Activated CD8-positive, alpha-beta memory T cell treated with anti-CD3 and anti-CD28 coated beads for 24 hours (primary cell): ENCODE measurements at places on chromosomes 16 and 17.
A peak's percentile ranks its signal among the peaks of the same experiment; 100 is the strongest.

- DNase-seq, result peak; percentile 75
These were observed 13.2 kb upstream of the CLUH start for GRCh38 chr17:2724784-2725164.

DNA sequence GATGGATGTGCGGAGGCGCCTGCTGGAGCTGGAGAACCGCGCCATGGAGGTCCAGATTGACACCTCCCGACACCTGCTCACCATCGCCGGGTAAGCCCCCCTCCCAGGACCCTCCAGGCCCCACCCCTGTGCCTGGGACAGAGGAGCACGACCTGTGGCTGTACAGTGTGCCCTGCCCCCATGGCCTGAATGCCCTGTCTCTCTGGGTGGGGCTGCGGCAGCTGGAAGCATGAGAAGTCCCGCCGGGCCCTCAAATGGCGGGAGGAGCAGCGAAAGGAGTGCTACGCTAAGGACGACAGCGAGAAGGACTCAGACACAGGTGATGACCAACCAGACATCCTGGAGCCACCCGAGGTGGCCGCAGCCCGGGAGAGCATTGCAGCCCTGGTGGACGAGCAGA is 11.2 kb downstream of the BTBD17 start:
- no peak for DNase-seq

DNA sequence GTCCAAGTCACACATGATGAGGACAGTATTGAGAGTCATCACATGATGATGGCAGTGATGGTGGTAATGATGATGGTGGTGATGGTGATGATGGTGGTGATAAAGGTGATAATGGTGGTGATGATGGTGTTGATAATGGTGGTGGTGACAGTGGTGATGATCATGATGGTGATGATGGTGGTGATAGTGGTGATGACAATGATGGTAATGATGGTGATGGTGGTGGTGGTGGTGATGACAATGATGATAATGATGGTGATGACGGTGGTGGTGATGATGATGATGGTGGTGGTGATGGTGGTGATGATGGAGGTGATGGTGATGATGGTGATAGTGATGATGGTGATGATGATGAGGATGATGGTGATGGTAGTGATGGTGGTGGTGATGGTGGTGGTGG is 190.2 kb upstream of the ZNF469 start:
- DNase-seq, result no peak

GRCh38 chr17:79623786-79624717 is 13.2 kb upstream of the RBFOX3 start:
- no peak for DNase-seq

GRCh38 chr17:49913226-49914095 is 55.5 kb upstream of the DLX4 start:
- no peak for DNase-seq

DNA sequence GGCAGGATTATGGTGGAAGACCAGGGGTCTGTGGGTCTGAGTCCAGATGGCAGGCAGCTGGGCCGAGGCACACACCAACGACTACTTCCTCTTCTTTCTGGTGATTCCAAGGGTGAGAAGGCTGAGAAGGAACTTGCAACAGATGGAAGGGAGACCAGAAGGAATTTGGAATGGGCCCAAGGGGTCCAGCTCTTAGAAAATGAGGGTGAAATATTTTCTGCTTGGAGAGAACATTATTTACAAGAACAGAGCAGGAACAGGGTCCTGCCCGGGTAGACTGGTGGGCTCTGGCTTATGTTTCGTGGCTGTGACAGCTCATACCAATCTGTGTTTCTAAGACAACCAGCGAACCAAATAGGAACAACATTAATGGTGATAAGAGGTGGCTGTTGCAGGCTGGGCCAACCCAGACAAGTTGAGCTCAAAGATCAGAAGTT is 36.6 kb downstream of the CCDC42 start:
- DNase-seq, result peak; percentile 0

- DNase-seq, result peak; percentile 73
These were observed 23.5 kb downstream of the USP36 start for GRCh38 chr17:78817123-78817522.

GRCh38 chr17:43757171-43757660 is 1.4 kb downstream of the SOST start:
- no peak for DNase-seq

DNA sequence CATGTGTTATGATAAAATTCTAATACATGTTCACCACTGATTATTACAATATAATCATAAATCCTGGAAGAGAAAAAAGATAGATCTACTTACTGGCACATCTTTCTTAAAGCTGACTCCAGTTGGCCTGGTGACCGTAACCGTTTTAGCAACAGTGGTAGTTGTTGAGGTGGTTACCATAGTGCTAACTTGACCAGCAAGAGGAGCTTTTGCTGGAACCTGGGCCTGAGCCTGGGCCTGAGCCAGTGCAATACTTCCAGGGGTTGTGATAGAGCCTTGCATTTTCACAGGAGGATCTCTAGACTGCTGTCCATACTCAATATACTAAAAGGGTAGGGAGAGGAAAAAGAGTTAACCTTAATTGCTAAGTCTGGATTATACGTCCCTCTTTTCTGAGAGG is 36.2 kb downstream of the SETD6 start:
- DNase-seq, result no peak

GRCh38 chr16:67091906-67092566 is 17.7 kb upstream of the PHAF1 start:
- DNase-seq, result no peak

- DNase-seq, result no peak
These were observed 4.9 kb upstream of the PHAF1 start for GRCh38 chr16:67104845-67105244.

GRCh38 chr16:20826039-20826566 is 19.8 kb downstream of the REXO5 start:
- DNase-seq, result no peak

- DNase-seq, result peak; percentile 86
These were observed 65.2 kb upstream of the TOB1 start for GRCh38 chr17:50931144-50931908.

GRCh38 chr17:77227461-77228240 is 86.9 kb downstream of the SEC14L1 start:
- DNase-seq, result no peak

- no peak for DNase-seq
These were observed 12.0 kb upstream of the EVPL start for GRCh38 chr17:76039121-76039520.

GRCh38 chr16:54846766-54847165 is 83.9 kb upstream of the IRX5 start:
- DNase-seq, result no peak

DNA sequence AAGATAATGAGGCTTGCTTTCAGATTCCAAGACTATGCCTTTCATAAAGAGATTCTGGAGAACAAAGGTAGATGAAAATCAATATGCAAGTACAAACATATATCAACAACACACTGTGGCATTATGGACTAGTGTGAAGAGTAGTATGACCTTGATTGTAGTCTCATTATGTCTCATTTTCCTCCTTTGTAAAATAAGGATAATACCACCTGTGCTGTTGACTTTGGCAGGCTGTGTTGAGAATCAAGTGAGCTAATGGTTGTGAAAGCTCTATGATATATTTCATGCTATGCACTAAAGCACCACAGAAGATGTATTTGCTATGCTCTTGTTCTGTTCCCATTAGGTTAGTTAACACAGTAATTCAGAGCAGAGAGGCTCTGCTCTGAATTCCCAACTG is 78.5 kb upstream of the NACA2 start:
- DNase-seq, result no peak

DNA sequence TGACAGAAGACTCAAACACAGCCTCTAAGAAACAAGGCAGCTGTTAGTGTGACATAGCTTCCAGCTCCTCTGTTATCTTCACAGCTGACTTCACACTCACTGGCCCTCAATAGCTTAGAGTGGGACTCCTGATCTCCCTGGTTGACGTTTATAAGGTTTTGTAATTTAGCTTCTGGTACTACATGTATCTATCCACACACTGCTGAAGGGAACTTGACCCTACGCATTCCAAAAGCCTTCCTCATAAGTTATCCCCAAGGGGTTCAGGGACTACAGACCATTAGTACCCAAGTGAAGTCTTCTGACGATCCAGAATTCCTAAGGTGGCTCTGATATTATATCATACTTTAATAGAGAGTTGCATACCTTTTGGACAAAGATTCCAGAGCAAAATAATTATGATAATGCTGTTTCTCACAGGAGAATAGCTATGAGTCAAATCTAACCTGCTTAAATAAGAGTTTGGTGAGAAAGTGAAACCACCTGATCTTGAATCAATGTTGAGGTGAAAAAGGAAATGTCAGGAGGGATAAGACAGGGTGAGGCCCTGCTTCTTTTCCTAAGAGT is 14.5 kb downstream of the ACACA start:
- DNase-seq, result no peak

GRCh38 chr17:79615446-79615845 is 4.6 kb upstream of the RBFOX3 start:
- no peak for DNase-seq

DNA sequence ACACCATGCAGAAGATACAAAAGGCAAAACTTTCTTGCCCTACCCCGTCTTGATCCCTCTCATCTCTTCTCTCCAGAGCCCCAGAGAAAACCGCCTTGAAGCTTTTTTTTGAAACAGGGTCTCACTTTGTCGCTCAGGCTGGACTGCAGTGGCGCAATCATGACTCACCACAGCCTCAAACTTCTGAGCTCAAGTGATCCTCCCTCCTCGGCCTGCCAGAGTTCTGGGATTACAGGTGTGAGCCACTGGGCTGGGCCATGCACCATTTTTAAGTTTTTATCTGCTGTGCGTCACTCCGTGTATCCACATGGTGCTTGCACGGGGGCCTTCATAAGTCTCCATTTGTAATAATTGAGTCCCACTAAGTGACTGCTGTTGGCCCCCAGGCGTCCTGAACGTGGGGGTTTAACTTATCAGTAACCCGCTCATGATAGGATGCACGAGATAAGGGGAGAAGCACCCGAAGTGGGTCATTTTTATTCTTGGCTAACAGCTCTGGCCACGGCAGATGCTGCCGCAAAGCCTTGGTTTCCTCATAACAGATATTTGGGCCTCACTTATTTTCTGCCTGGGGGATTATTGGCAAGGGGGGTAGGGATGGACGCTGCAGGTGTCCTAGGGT is 8.6 kb downstream of the DNAH17 start:
- DNase-seq, result no peak

- no peak for DNase-seq
These were observed 23.6 kb downstream of the METTL22 start for GRCh38 chr16:8645141-8645521.

- peak; percentile 91 for DNase-seq
These were observed 18.5 kb downstream of the RAP1GAP2 start for GRCh38 chr17:2814481-2815341.

DNA sequence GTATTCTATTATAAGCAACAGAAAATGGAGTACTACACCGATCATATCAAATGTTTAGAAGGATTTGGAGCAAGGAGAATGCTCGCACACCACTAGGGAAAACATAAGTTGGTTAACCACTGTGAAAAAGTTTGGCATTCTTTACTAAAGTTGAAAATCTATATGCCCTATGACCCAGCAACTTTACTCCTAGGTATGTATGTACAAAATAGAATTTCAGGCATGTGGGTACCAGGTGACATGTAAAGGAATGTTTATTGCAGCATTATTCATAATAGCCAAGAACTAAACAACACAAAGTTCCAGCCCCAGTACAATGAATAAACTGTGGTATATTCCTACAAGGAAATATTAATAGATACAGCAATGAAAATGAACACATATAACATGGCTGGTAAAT is 5.8 kb upstream of the HBZ start:
- DNase-seq, result no peak

DNA sequence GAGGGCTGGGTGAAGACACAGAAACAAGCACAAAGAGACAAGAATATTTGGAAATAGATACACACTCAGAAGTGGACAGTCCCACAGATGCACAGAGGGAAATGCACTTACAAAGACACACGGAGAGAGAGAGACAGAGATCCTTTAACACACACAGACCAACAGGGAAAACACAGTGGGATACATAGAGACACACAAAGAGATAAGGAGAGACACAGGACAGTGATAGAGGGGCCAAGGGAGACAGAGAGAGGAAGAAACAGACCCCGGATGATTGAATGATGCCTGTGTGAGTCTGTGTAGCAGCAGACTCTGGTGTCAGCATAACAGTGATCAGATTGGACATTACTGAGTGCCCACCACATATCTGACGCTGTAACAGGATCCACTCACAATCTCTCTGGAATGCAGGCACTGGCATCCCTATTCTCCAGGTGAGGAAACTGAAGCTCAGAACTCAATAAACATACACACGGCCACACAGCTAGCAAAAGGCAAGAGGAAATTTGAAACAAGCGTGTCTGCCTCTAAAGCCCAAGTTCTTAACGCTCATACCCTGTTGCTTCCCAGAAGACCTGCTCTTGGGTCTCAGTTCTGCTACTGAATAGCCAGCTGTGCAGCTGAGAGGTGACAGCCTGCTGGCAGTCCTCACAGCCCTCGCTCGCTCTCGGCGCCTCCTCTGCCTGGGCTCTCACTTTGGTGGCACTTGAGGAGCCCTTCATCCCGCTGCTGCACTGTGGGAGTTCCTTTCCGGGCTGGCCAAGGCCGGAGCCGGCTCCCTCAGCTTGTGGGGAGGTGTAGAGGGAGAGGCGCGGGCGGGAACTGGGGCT is 186.3 kb upstream of the NLRP1 start:
- DNase-seq, result no peak

GRCh38 chr17:77349976-77350830 is 209.4 kb downstream of the SEC14L1 start:
- peak; percentile 53 for DNase-seq

- DNase-seq, result no peak
These were observed 43.9 kb downstream of the TSC2 start for GRCh38 chr16:2091547-2092255.

DNA sequence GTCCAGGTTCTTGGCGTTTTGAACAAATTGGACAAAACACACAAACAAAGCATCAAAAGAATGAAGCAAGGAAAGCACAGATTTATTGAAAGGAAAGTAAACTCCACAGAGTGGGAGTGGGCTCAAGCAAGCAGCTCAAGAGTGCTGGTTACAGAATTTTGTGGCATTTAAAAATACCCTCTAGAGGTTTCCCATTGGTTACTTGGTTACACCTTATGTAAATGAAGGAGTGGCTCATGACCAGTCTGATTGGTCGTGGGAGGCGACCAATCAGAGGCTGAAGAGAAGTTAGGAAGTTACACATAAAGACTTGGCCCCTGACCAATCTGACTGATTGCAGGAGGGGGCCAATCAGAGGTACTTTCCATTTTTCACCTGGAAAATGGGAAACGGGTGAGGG is 1373.8 kb upstream of the GOT2 start:
- no peak for DNase-seq

DNA sequence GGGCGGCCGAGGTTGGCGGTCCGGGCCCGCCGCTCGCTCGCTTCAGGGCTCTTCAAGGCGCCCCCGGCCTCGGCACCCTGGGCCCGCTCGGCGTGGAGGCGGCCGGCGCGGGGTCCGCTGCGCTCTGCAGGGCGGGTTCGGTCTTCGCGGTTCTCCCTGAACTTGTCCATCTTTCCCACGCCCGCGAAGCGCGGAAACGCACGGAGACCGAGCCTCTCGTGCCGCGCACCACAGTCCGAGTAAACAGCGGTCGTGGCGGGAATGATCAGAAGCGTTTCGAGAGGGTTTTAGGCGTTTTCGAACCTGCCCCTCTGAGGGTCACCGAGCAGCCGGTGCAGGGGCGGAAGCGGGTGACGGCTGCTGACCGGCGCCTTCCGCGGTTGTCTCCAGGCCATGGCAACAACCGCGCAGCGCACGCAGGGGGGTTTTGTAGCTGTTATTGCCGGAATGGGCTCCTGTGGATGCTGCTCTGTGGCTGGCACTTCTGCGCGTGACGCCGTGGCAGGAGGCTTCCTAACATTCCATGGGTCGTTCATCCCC is 414 bp downstream of the NARF start:
- no peak for DNase-seq
